ENCODE measurements at places on chromosomes 6 and 20.

DNA sequence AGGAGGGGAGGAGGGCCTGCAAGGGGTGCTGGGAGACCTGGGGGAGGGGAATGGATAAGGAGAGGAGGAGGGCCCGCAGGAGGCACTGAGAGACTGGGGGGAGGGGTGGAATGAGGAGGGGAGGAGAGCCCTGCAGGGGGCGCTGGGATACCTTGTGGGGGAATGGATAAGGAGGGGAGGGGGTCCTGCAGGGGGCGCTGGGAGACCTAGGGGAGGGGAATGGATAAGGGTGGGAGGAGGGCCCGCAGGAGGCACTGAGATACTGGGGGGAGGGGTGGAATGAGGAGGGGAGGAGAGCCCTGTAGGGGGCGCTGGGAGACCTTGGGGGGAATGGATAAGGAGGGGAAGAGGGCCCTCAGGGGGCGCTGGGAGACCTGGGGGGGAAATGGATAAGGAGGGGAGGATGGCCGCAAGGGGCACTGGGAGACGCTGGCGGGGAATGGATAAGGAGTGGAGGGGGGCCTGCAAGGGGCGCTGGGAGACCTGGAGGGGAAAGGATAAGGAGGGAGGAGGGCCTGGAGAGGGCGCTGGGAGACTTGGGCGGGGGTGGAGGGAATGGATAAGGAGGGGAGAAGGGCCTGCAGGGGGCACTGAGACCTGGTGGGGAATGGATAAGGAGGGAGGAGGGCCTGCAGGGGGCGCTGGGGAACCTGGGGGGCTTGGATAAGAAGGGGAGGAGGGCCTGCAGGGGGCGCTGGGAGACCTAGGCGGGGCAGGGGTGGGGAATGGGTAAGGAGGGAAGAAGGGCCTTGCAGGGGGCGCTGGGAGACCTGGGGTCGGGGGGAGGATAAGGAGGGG, 1.3 kb upstream of the CTCFL start:
- no peak for DNase-seq

DNA sequence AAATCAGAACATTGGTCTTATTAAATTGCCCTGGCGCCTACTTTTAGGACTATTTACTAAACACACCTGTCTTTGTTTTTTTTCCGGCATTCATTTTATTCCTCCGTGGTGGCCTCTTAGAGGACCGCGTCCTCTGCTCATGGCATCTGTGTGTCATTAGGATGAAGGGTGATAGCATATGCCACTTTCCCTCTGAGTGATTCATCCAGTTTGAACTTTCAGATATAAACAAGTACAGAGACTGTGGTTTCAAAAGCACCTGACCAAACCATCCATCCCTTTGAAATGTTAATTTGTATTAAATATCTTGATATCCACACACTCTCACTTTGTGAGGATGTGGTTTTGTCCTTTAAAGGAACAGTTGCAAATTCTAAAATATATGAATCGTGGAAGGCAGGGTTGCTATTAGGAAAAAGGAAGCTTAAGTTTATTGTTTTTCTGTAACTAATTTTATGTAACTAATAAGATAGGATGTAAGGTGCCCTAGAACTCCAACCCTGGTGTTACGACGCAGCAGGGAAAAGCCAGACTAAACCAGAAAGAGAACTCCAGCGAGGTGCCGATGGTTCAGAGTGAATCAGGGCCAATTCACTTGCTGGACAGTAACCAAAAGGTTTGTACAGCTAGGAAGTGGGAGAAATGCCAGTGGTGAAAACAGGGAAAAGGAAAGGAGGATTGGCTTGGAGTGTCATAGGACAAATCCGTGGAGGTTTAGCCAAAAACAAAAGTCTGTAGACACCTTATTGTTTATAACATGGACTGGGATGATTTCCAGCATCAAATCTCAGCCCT, 98.7 kb downstream of the SHLD1 start:
- DNase-seq: no peak

DNA sequence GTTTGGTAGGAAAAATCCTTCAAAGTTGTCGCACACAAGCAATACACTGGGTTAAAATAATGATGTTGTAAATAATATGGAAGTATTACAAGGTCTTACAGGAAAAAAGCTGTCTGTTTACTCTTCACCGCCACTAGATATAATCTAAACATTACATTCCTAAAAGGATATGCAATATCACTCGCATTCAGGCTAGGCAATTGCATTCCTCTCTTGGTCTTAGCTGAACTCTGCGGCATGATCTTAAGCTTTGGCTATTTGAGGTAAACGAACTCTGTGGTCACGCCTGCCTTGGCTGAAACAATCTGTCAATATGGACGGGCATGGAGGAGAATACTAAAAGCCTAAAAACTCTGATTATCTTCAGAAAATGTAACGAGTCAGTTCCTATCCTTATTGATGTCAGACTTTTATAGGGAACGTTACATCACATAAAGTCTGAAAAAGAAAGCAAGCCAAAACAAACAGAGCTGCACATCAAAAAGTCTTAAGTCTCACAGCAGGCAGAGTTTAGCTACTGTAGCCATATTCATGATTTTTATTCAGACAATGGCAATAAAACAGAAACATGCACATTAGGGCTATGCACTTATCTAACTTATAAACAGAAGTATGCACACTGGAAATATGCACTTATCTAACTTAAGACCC, 30.8 kb upstream of the FILIP1 start:
- DNase-seq: no peak

DNA sequence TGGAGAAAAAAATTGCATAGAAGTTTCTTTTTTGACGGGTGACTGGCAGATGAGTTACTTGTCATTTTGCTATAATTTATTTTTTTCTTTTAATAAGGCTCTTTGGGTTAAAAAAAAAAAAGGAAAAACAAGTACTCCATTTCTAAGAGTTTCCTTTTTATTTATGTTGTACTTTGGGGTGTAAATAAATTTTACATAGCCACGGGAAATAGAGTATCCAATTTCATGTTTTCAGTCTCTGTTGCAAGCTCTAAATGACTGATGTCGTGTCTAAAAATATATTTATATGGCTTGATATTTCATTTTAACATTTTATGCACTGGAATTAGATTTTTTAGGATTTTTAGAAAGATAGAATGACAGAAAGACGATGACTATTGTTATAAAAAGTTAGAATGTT, 3.4 kb downstream of the EYA4 start:
- no peak for DNase-seq

DNA sequence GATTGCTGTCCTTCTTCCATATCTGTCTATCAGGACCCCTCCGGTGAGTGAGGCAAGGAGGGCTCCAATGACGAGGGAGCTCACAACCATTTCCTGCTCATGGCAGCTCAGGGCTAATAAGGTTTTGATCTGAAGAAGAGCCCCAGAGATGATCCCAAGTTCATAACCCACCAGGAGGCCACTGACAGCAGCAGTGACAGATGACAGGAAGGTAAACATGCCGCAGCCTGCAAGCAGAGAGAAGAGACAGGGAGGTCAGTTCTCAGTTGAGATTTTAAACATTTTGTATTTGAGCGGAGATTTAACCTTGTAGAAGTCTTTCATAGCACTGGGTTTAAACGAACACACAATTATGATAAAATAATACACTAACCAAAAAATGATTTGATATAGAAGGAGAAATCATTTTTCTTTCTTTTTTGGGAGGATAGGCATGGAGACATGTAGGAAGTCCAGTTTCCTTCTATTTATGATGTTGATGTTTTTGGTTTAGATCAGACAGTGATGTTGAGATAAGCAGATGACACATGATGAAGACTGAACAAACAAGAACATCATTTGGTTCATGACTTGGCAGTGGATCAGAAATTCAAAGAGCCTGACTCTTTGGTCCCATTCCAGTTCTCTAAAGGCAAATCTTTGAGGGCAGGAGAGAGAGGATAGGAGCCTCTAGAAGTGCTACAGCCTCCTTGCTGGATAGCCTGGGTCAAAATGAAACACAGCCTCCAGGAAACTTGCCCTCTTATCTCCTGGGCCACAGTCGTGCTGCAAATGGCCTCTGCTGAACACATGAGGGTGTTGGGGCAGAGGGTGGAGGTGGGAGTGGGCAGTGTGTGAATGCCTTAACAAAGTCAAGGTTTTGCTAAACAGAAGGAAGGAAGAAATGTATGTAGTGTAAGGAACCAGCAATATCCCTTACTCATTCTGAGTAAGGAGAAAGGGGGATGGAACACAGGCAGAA, 22.6 kb downstream of the SLC2A12 start:
- no peak for DNase-seq

DNA sequence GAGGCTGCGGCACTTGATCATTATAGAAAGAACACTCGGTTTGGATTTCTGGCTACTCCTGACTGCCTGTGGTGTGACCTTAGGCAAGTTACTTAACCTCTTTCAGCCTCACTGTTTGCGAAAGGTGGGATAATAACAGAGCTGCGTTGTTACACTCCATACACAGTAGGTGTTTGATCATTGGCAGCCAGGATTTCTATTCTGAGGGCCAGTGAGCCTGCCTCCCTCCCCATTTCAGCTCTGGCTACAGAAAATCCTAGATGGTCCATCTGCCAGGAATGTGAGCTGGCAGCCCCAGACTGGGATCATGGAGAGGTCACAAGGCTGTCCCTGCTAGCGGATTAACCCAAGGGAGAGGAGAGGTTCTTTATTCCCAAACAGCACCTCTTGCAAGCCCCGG, 2.7 kb downstream of the KCNB1 start:
- no peak for DNase-seq

DNA sequence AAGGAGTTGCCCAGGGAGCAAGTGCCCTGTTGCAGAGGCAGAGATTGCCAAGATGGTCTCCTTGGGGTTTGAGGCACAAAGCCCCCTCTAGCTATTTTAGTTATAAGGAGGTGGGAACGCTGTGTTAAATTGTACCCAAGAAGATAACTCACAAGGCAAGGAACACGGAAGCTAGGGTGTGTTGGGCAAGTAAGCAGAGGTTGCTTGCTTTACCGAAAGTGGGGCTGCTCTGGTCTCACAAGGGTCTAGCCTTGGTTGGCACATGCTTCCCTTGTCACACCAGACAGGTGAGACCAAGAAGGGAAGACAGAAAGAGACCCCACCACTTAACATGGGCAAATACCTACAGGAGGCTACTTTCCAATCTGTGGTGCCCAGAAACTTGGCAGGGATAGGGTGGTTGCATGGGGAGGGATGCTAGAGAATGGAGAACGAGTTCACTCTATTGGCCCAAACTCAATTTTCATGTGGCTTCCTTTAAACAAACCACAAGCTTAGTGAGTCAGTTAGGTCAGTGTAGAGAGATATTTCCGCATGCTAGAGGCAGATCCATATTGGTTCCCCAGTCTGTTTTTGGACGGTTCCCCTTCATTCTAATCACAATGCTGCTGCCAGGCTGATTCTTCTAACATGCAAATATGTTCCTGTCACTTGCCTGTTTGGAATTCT, 42.4 kb downstream of the PLAGL1 start:
- DNase-seq: no peak

DNA sequence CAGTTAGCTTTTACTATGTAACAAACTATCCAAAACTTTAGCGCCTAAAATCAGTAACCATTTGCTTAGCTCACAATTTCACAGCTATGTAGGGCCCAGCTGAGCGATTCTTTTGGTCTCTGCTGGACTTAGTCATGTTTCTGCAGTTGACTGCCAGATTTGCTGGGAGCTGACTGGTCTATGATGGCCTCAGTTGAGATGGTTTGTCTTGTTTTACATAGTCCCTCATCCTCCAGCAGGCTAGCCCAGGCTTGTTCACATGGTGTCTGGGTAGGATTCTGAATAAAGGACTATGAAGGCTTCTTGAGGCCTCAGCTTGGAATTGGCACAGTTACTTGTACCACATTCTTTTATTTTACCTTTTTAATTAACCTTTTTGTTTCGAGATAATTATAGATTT, 247.8 kb upstream of the CHD6 start:
- no peak for DNase-seq

- no peak for DNase-seq
Measured at GRCh38 chr6:168132531-168133167, 53.6 kb upstream of the FRMD1 start.

- no peak for DNase-seq
Measured at GRCh38 chr6:136137008-136137692, 113.0 kb downstream of the MTFR2 start.

GRCh38 chr6:32154514-32155161, 697 bp downstream of the PPT2 start:
- DNase-seq: peak; percentile 41

GRCh38 chr6:110512991-110513390, 36.6 kb upstream of the SLC22A16 start:
- no peak for DNase-seq

GRCh38 chr20:59295531-59295930, 4.9 kb upstream of the EDN3 start:
- no peak for DNase-seq

GRCh38 chr20:10619427-10619826, 54.4 kb downstream of the JAG1 start:
- DNase-seq: no peak
